ENCODE measurements at places on chromosomes 16 and 17.

DNA sequence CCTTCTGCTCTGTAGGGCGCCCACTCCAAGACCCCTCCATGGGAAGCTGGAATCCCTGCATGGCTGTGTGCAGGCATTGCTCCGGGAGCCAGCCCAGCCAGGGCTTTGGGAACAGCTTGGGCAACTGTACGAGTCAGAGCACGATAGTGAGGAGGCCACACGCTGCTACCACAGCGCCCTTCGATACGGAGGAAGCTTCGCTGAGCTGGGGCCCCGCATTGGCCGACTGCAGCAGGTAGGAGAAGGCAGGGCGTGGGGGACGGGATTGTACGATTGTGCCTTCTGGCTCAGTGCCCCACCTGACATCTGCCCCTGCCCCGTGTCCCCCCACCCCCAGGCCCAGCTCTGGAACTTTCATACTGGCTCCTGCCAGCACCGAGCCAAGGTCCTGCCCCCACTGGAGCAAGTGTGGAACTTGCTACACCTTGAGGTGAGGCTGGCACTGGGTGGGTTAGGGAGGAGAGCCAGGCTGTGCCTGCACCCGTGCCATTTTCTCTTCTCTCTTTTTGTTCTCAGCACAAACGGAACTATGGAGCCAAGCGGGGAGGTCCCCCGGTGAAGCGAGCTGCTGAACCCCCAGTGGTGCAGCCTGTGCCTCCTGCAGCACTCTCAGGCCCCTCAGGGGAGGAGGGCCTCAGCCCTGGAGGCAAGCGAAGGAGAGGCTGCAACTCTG, 8.7 kb upstream of the TMEM88 start:
- no peak for DNase-seq

DNA sequence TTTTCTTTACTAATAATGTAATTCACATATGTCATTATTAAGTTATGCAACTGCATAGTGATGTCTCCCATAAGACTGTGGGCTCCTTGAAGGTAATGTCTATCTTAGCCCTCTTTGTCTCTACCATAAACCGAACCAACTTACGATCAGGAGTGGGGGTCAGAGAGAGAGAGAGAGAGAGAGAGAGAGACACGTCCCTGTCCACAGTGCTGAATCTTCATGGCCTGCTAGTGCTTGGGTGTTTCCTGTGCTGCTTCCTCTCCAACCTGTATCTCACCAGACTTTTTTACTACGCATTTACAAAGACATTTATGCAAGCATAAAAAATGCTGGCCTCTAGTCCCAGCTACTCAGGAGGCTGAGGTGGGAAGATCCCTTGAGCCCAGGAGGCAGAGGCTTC, 52.2 kb upstream of the HAPSTR1 start:
- no peak for DNase-seq

- no peak for DNase-seq
Measured at GRCh38 chr16:54373534-54374520, 87.2 kb upstream of the IRX3 start.

- DNase-seq: no peak
Measured at GRCh38 chr16:13118091-13118490, 216.7 kb downstream of the SHISA9 start.

GRCh38 chr16:75497558-75497957, 2.3 kb upstream of the CHST6 start:
- DNase-seq: no peak

- no peak for DNase-seq
Measured at GRCh38 chr17:17929655-17930380, 42.4 kb downstream of the TOM1L2 start.

DNA sequence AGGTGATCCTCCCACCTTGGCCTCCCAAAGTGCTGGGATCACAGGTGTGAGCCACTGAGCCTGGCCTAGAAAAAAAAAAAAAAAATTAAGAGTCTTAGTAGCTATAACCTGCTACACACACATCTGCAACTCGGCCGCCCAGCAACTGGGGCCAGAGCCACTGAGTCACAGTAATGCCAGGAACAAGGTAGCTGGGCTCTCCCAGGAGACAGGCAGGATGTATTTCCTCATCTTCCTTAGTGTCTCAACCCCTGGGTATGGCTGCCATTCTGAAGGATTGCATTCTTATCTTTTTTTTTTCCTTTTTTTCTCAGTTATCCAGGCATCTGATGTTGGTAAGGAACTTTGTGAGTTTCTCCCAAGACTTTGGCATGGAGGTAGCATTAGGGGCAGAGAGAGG, 7.1 kb upstream of the PSMD3 start:
- no peak for DNase-seq

- DNase-seq: peak; percentile 48
Measured at GRCh38 chr17:31842195-31843069, 16.6 kb downstream of the COPRS start.

DNA sequence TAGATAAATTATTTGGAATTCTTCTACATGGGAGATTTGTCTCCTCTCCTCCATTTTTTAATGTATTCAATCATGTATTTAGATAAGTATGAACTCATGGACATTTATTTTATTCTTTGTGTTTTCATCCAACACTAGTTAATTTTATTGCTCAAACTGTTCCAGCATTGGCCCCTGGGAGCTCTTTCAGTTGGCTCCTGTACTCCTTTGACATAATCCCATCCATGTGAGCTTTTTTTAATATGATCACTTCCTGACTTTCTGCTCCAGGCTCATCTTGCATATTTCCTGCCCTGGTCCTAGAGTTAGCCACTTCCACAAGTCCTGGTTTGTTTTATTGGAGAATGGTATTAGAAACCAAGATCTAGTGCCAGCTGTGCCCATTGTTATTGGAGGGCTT, 419.0 kb upstream of the CDH11 start:
- DNase-seq: no peak

DNA sequence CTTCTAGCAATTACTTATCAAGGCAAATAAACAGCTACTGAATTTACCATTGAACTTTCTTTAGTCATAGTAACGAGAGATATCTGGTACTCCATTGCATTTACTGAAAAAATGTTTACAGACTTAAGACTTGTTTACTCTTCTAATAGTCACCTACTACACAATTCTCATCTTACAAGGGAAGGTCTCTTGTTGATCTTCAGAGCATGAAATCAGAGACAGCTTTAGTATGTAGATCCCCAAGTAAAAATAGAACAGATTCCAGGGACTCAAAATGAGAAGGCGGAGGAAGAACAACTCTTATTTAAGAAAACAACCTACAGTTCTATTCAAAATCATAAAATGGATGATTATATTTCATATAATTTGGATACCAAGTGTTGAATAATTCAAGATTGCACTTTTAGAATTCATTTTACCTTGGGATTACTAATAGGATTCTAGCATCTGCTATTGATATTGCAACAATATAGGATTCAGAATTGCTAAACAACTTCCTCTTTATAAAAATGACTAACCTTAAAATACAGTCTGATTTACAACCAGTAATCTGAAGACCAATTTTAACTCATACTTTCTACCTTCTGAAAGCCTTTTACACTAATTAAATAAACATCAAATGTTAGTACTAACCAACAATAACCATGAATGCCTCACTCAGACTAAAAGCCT, 20.8 kb downstream of the UBE2G1 start:
- DNase-seq: no peak

DNA sequence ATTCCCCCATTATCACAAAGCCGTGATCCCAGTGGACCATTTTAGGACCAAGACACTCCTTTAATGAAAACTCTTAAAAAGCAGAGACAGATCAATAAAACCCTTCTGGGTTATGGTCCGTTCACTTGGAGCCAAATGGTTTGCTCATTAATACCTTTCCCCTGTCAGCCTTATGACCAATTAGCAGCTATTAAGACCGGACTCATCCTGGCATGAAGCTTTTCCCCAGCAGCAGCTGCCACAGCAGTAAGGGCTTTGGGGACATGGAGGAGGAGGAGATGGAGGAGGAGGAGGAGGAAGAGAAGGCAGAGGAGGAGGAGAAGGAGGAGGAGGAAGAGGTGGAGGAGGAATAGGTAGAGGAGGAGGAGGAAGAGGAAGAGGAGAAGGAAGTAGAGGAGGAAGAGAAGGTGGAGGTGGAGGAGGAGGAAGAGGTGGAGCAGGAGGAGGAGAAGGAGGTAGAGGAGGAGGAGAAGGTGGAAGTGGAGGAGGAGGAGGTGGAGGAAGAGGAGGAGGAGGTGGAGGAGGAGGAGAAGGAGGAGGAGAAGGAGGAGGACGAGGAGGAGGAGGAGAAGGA, 50.1 kb upstream of the IRX3 start:
- DNase-seq: no peak

GRCh38 chr17:39208893-39209292, 8.8 kb downstream of the RPL19 start:
- no peak for DNase-seq

GRCh38 chr17:17719966-17720543, 38.8 kb downstream of the RAI1 start:
- DNase-seq: no peak

DNA sequence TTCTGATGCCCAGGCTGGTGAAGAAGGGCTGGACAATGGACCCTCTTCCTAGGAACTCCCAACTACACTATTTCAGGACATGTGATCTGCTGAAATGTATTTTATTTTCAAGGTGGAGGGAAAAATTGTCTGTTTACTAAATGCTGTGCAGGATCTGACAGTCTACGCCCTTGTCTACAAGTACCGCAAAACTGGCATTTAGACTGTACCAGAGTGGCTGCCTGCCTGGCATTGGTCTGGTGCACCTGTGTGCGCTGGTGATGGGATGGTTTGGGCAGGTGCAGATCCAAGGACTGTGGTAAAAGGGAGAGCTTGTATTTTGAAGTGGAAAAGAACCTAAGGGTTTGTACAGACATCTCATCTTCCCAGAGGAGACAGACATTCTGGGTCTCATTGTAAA, 79.7 kb downstream of the AIPL1 start:
- no peak for DNase-seq

GRCh38 chr17:68359791-68360535, 68.7 kb downstream of the ARSG start:
- DNase-seq: no peak

DNA sequence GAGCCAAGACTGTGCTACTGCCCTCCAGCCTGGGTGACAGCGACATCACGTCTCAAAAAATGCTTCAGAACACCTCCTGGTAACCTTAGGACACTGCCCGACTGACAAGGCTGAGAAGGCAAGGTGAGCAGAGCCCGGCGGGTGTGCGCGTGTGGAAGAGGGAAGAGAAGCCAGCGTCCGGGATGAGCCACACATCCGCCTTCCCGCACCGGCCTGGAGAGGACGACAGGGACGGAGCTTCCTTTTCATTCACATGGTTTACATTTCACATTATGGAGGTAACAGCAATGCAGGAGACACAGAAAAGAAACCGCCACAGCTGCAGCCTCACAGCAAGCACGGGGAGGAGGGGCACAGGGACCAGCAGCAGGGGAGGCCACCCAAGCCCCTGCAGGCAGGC, 16.5 kb downstream of the HAGH start:
- no peak for DNase-seq

GRCh38 chr16:4410335-4411075, 5.9 kb downstream of the CORO7 start:
- no peak for DNase-seq

- DNase-seq: no peak
Measured at GRCh38 chr16:89378947-89379771, 111.2 kb downstream of the ANKRD11 start.

DNA sequence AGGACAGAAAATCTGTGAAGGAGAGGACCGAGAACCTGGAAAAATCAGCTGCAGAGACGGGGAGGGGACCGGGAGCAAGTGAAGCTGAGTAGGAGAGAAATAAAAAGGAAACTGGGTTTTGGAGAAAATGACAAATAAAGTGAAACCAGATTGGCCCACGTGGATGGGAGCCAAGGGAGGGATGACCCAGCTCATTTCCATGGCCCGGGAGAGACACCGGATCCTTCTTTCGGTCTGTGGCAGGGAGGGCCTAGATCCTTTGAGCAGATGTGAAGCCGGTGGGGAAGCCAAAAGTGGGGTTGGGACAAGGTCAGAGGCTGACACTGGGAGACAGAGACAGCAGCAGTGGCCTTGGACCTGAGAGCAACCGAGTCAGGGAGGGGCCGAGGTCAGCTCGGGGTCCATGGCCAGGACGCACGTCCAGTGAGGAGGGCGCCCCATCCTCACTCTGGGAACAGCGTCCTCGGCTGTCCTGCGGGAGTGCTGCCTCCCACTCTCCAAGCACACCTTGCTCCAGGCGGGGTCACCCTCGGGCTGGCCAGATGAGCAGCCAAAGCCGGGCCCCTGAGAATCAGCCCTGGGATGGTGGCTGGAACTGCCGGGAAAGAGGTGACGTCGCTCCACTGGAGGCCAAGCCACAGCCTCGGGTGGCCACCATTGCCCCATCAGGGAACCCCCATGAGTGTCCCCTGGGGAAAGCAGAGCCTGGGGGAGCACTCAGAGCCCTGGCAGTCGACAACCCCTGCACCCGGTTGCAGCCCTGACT, 50.8 kb upstream of the CDR2 start:
- DNase-seq: no peak

DNA sequence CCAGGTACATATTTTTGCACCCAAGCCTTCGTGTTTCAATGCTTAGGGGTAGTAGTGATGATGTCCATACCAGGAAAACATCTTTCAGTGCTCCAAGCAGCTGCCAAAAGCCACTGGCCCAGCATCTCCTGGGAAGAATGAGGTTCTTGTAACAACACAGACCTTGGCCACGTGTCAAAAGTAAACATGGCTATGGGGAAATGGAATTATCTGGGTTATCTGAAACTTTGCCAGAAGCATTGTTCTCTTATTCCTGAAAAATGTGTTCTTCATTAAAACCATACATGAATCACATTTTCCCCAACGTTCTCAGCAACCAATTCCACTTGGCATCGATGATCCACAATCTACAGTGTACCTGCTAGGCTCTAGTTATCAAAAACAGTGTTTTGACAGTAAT, 524.2 kb upstream of the EEF2KMT start:
- DNase-seq: no peak

- DNase-seq: no peak
Measured at GRCh38 chr17:71237903-71238538, 882.8 kb upstream of the SOX9 start.

- DNase-seq: no peak
Measured at GRCh38 chr17:12739500-12739899, 49.8 kb upstream of the ARHGAP44 start.

- no peak for DNase-seq
Measured at GRCh38 chr17:31608659-31609254, 217.3 kb downstream of the RAB11FIP4 start.

- DNase-seq: no peak
Measured at GRCh38 chr16:50446861-50447260, 78.1 kb upstream of the BRD7 start.

- no peak for DNase-seq
Measured at GRCh38 chr16:77033516-77033915, 157.5 kb upstream of the MON1B start.

- no peak for DNase-seq
Measured at GRCh38 chr17:55988861-55989260, 164.4 kb upstream of the ANKFN1 start.

GRCh38 chr17:4204710-4205173, 59.0 kb downstream of the ANKFY1 start:
- DNase-seq: no peak

GRCh38 chr17:75707079-75707571, 14.1 kb upstream of the ITGB4 start:
- DNase-seq: no peak

- no peak for DNase-seq
Measured at GRCh38 chr16:3904875-3905274, 24.4 kb upstream of the CREBBP start.
